CD4-positive, alpha-beta T cell treated with Interleukin-10 for 1 hour (primary cell): ENCODE measurements at places on chromosomes 7 and 10.

- no peak for DNase-seq
These were observed 142.2 kb downstream of the ATXN7L1 start for GRCh38 chr7:105734233-105734632.

DNA sequence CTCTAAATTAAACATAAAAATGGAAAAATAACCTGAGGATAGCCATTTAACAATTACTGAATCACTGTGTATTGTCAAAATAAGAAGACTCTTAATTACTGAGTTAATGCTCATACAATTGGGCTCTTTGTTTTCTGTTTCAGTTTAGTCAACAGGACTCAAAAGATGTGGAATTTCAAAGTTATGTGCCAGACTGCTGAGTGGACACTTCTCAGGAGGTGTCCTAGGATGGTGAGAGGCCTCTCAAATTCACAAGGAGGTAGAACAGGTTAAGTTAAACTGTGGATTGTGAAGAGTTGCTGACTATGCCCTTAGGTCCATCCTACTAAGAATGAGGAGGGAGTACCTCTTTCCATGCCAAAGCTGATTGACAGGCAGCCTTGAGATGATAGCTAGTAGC is 157.7 kb upstream of the CHRM2 start:
- no peak for DNase-seq

- DNase-seq, result no peak
These were observed 319.9 kb downstream of the DPP6 start for GRCh38 chr7:154372011-154372601.

GRCh38 chr10:51029172-51029641 is 45.1 kb upstream of the PRKG1 start:
- DNase-seq, result no peak

GRCh38 chr10:129426606-129427005 is 40.4 kb upstream of the MGMT start:
- no peak for DNase-seq

GRCh38 chr7:157887400-157887799 is 550.6 kb downstream of the DNAJB6 start:
- no peak for DNase-seq

DNA sequence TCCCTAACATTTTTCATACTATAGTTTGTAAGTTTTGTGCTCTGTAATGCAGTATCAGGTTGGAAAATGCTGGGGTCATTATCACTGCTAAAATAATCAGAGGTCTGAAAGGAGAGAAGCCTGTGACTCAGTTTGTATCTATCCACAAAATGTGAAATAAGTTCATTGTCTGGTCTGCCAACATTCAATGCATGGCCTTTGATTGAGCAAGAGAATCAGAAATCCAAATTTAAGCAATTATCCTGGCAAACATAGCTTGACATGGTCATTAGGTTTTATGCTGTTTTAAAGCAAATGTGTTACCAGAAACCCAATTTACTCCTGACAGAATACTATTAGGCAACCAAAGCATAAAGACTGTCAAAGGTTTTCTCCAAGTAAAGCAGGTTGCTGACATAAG is 709.7 kb upstream of the SEMA3D start:
- DNase-seq, result no peak

GRCh38 chr7:72016574-72016973 is 395.6 kb downstream of the CALN1 start:
- no peak for DNase-seq

GRCh38 chr7:538764-539685 is 19.4 kb upstream of the PDGFA start:
- no peak for DNase-seq

- DNase-seq, result no peak
These were observed 174.8 kb downstream of the FOXP2 start for GRCh38 chr7:114589436-114589835.

GRCh38 chr7:36182854-36183604 is 30.0 kb downstream of the EEPD1 start:
- no peak for DNase-seq

GRCh38 chr7:130940326-130940725 is 206.3 kb upstream of the KLF14 start:
- no peak for DNase-seq
